NCI-H1694 treated with DMSO at 0.1 percent for 48 hours (cell line): ENCODE measurements at places on chromosomes 3 and 15.

GRCh38 chr3:57078635-57079473, 18.4 kb downstream of the SPATA12 start:
- no peak for DNase-seq

GRCh38 chr3:34374521-34374920, 576.1 kb downstream of the PDCD6IP start:
- DNase-seq = no peak

- DNase-seq = no peak
Observed at GRCh38 chr3:119300991-119301391, 6.8 kb downstream of the ARHGAP31 start.

- no peak for DNase-seq
Observed at GRCh38 chr15:71472566-71472965, 337.8 kb upstream of the NR2E3 start.

GRCh38 chr3:70658513-70659310, 346.3 kb upstream of the MDFIC2 start:
- DNase-seq = no peak

DNA sequence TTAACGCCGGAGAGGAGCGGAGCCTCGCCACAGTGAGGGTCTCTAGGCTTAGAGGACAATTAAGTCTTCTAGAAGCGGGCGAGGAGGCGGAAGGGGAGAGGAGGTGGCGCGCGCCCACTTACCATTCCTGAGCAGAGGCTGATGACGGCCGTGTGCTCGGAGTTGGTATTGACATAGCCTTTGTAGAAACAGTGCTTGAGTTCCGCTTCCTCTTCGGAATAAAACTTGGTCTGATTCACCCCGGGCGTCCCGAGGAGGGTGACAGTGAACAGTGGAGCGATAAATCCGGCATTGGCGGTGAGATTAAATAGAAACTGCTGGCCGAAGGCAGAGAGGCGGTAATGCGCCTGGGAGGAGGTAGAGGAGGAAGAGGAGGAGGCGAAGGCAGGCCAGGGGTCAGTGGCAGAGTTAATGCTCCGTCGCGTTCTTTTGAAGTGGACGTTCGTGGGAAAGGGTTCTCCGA, 1.3 kb downstream of the ADAMTS9 start:
- no peak for DNase-seq

DNA sequence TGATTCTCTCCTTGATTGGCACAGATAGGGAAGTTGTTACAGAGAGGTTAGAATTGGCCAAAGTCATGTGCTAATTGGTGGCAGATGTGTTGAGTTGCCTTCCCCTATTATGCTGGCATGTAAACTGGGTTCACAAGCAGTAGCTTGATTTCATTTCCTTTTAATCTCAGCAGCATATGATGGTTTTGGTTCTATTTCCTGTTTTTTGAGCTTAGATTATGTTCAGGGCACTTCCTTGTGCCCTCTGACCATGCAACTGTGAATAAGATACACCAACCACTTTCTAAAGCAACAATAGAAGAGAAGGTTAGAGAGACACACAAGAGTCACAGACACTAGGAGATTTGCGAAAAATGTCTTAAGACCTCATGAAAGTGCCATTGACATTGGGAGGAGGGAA, 16.5 kb downstream of the HPS3 start:
- no peak for DNase-seq
